Fibroblast of villous mesenchyme (primary cell): ENCODE measurements at places on chromosomes 13 and 19.
A peak's percentile ranks its signal among the peaks of the same experiment; 100 is the strongest.

DNA sequence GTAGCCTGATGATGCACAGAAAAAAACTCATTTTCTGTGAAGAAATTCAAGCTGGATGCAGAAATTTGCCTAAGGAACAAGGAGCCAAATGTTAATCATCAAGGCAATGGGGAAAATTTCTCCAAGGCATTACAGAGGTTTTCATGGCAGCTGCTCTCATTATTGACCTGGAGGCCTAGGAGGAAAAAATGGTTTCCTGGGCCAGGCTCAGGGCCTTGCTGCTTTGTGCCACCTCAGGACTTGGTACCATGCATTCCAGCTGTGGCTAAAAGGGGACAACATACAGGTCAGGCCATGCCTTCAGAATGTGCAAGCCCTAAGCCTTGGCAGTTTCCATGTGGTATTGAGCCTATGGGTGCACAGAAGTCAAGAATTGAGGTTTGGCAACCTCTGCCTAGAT is 1320.1 kb upstream of the MIR17HG start:
- no peak for DNase-seq

- peak; percentile 97 for DNase-seq
Observed at GRCh38 chr19:8342684-8343482, at the start of gene KANK3. TSS of gene KANK3 (minus strand) at chr19:8343262. CDS start at chr19:8337828, 5,434 bp downstream.

DNA sequence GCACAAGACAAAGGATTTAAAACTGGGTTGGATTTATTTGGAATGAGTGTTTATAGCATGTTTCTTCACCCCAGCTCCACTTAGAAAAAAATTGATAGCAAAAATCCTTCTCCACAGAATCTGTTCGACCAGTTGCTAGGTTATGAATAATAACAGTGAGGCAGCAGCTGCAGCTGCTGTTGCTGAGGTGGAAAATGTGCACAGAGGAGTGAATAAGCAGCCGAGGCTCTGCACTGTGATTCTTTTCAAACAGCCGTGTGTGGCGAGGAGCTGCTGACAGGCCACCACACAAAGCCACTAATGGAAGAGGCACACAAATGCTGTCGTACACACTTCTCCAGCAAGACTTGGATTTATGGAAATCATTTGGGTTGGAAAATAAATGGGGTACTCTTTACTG is 6.4 kb upstream of the RASL11A start:
- DNase-seq: peak; percentile 69

- peak; percentile 81 for DNase-seq
Observed at GRCh38 chr13:23609414-23609760, 39.2 kb downstream of the TNFRSF19 start.

DNA sequence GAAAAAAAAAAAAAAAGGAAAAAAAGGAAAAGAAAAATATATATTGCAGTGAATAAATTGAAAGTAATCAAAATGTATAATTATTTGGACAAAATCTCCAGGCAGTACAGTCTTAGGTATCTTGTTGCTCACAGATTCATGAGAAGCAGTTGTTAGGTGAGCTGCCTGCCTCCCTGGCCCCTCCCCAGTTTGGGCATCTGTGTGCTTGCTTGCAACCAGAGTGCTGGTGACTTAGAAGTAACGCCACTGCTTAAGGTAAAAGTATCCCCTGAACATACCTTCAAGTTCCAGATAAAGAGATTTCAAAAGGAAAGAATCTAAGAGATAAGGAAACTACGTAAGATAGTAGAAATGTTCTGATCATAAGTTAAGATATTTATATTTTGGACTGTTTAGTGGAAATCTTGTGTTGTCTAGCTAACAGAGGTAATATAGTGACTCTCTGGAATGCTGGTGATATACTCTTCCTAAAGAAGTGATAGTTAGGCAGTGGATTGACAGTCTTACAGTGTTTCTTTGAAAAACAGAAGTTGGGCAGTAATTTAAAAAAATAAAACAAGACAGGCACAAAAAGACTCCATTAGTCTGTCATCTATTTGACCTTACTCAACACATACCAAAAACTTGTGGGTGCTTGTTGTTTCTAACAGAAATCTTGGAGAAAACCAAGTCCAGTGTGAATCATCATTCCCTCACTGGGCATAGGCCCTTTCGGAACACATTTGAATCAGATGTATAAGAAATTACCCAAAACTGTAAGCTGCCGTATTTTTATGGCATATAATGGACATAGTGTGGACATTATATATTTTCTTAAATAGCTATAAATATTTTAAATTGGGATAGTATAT is 38.3 kb upstream of the KCTD4 start:
- DNase-seq: no peak

- no peak for DNase-seq
Observed at GRCh38 chr19:35328851-35329285, at the start of gene CD22. TSS of gene CD22 (plus strand) at chr19:35329187. CDS start at chr19:35332041, 2,854 bp downstream.

DNA sequence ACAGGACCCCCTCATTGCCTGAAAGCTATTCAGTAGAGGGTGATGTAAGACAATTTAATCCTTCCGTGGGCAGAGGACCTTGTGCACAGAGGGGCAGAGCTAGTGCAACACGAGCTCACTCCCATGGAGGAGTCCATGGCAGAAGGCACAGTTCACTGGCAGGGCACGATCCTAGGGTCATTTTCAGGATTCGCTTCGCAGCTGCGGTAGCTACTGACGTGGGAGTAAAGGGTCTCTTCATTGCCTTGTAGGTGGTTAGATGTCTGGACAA is 207.8 kb downstream of the FOXO1 start:
- DNase-seq: no peak

DNA sequence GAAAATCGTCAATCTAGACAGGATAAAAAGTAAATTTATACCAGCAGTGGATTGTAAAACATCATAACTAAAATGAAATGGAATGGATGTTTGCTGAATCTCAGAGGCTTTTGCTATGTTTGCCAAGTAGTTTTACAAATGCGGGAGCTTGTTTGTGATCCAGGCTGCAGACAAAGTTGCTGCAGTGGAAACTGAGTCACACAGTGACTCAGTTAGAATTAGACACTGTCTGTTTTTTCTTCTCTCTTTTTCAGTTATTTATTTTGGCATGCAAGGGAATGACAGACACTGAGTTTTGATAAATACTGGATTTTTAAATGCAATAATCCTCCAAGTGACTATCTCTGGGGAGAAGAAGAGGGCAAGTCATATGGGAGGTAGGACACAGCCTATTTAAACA is 4.6 kb upstream of the PNMA8A start:
- DNase-seq: no peak

DNA sequence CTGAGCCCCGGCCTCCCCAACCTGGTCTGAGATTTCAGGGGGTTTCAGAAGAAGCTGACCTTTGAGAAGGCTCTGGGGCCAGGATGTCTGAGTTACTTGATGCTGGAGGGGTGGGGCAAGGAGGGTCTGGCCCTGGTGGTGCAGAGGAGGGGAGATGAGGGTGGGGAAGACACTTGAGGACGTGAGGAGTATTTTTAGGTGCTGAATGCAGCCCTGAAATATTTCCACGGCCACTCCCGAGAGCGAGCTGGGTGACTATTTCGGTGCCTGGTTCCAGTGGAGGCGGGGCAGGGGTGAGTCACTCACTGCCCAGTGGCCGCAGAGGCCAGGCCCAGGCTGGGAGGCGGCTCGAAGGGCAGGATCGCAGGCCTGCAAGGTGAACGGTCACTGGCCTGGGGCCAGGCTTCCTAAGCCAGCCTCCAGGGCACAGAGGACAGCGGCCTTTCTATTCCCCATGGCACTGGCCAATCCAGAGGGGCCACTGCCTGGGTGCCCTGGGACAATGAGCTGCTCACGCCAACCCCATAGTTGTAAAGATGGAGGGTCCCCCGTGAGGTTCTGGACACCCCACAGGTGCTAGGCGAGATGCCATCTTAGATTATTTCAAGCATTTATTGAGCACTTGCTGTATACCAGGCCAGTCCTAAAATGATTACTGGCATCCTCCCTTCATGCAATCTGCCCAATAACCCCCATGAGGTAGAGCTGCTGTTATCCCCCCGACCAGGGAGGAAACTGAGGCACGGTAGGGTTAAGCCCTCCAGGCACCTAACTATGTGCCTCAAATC is 19.7 kb upstream of the JUND start:
- peak; percentile 70 for DNase-seq

DNA sequence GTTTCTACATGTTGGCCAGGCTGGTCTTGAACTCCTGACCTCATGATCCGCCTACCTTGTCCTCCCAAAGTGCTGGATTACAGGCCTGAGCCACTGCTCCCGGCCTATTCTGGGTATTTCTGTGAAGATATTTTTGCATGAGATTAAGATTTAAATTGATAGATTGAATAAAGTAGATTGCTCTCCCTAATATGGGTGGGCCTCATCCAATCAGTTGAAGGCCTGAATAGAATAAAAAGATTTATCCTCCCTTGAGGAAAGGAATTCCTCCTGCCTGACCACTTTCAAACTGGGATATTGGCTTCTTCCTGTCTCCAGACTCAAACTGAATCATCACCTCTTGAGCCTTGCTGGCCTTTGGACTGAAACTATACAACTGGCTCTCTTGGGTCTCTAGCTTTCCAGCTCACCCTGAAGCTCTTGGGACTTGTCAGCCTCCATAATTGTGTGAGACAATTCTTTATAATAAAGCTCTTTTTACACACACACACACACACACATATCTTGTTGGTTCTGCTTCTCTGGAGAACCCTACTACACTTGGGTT is 36.1 kb upstream of the CXCL17 start:
- no peak for DNase-seq

DNA sequence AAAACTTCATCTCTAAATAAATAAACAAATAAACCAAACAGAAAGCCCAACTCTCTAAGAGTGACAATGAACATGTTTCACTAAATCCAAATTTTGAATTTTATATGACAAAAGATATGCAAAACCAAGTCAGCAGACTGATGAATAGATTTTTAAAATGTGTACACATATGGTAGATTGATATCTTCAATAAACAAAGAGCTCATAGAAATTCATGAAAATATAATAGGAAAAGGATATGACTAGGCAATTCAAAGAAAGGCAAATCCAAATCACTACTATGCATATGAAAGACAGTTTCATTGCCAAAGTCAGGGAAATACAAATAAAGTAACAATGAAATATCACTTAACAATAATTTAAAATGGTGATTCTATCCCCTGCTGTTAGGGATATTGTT is 63.7 kb upstream of the NBEA start:
- no peak for DNase-seq

DNA sequence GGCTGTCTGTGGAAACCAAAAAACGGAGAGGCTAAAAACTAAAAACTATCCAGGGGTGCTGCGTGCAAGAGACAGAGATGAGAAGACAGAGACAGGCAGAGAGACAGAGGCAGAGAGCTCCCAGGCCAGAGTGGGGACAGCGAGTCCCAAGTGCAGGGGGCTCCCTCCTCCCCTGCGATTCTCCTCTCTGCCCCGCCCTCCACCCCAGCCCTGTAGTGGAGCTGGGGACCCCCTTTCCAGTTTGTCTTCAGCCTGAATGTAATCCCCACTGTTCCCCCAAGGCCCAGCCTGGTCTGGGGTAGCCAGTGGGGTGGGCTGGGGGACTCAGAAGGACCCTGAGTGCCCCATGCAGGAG is 2.0 kb downstream of the NFIC start:
- no peak for DNase-seq

DNA sequence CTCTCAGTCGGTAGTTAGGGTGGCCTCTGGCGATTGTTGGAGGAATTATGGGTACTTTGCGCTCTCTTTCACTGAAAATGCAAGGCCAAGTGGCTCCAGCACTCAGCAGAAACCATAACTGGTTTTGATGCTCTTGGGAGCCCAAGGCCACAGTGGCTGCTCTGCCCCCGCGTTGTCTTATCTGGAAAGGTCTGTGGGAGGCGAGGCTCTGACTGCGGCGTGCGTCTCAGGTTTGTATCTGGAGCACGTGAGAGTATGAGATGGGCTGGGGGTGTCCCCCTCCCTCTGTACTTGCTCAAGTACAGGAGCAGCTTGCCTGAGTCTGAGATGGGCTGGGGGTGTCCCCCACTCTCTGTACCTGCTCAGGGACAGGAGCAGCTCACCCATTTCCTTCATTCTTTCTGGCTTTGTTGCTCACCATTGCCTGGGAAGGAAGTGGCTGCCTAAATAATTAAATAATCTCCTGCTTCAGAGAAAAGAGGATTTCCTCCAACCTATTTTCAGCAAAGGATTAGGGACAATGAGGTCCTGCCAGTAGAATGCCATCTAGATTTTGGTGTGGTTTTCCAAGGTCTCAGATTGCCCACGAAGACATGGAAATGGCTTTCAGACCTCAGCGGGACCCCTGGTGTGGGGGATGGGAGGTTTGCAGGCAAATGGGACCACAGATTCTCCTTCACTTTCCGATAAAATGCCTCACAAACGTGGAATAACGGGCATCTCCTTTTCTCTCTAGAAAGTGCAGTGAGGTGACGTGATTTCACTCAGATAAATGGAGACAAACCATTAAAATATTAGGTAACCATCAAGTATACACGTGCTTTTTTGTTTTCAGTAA is 14.7 kb downstream of the ATP11A start:
- DNase-seq: no peak

- no peak for DNase-seq
Observed at GRCh38 chr13:103030776-103031175, 35.4 kb downstream of the SLC10A2 start.

DNA sequence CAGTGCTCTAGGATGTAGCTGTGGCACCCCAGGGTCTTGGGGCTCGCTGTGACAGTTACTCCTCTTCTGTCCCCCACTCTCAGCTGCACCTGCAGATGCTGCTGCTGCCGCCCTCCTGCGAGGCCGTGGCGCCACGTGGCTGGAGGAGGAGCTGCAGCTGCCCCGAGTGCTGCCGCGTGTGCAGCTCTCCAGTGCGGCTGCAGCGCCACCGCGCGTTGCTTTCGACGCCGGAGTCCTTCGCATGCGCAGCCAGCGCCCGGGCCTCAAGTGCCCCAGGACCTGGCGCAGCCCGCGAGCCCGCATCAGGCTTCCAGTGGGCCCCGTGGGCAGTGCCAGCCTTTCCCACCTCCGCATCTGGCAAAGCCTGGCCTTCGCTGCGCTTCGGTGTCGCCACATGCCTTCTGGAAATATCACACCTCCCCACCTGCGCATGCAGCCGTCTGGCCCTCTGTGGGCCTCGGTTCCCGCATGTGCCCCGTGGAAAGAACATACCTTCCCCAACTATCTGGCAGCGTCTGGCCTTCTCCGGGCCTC is 692 bp upstream of the ZNF580 start:
- DNase-seq: peak; percentile 73

DNA sequence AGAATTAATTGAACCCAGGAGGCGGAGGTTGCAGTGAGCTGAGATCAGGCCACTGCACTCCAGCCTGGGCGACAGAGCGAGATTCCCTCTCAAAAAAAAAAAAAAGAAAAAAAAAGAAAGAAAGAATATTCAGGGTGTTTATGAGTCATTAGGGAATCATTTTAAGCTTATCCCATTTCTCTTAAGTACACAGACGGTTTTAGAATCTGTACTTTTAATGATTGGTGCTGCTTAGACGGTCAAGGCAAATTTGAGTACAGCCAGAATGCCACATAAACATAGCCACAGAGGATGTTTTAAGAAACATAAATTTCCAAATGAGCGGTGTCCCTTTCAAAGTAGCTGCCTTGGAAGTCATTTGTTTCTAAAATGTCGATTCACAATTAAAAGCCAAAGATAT is 2.6 kb downstream of the SPRYD7 start:
- peak; percentile 44 for DNase-seq

GRCh38 chr19:1214862-1215731 is 9.5 kb downstream of the STK11 start:
- no peak for DNase-seq
